ENCODE measurements at places on chromosomes 7 and 10.

DNA sequence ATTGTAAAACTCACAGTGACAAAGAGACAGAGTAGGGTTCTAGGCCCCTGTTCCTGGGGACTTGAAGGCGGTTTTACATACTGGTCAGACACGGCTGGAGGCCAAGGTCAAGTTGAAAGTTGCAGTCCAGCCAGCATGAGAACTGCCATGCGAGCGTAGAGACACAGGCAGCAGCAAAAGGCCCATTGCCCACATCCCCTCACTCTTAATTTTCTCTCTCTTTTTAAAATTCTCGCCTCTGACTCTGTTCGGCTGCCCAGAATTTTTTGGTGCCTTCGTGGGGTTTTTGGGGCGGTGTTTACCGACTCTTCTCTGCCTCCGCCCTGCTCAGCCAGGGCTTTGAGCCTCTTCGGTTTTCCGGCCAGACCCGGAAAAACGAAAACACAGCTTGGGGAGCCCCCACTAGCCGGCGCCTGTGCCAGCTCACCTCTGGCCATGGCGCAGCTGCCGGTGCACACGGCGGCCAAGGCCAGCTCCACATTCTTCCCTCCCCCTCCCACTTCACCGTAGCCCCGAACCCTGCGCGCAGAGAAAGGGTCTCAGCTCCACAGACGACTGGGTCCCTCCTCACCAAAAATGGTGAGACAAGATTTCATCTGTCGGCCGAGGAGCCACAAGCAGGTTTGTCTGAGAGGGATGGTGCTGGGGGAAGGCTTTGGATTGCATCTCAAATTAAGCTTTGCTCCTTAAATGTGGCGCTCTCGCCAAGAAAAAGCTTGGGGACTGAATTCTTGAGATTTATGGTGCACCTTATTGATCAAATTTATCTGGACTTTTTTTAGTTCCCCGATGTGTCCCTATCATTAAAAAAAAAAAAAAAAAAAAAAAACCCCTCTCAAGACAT, 2.3 kb upstream of the HOXA13 start:
- DNase-seq = no peak

DNA sequence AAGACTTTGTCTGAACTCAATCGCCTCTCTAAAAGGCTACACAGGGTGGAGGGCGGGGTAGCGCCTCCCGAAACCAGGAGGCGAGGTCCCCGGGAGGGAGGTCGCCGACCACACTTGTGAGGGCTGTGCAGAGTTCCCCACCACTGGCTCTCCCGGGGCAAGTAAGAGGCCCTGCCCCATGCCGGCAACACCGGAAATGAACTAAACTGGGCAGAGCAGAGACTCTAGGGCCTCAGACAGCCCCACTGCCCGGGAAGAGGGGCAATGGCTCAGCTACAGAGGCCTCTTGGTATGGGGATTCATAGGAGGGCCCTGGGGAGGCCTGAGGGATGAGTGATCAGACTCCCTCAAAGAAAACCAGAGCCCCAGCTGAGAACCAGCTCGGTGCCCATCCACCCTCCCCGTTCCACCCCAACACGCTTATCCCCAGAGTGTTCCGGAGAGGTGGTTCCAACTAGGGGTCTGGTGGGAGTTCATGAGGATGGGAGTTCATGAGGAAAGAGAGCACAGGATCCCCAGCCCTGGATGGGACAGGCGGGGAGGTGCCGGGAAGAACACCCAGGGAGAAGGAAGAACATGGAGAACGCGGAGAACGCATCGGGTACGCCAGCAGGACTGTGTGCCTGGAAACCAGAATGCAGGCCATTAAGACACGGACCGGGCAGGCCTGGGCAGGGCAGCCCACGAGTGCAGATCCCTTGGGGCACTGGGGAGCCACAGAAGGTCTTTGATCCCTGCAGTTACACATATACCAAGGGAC, 89.4 kb upstream of the MYL10 start:
- no peak for DNase-seq

DNA sequence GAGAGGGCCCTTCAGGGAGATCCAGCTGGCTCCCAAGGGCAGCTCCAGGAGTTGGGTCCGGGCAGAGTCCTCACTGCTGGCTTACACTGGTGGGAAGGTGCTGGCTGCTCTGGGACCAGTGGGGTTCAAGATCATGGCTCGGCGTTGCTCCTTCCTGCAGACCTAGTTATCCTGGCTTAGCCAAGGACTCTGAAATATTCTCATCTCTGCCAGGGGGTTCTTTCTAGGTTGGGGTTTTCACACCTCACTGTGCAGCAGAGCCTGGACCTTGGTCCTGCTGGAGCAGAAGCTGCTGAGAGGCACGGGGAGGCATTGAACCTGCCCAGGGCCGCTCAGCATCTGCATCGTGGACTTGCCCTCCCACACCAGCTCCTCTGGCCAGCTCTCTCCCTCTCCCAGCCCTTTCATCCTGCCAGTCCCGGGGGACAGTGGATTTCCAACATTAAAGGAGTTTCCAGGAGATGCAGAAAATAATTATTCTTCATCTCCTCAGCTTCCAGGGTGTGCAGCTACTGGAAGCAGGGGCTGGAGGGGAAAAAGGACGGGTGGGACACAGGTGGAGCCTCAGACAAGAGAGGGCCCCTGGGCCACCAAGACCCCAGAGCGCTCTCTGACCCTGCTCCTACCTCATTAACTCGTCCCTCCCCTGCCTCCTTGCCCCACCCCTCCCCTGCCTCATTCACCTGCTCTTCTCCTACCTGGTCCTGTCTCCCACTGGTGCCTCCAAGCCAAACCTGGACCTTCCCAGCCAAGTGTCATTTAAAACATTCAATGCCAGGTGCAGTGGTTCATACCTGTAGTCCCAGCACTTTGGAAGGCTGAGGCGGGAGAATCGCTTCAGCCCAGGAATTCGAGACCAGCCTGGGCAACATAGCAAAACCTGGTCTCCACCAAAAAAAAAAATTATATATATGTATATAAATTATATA, 42.5 kb downstream of the JAKMIP3 start:
- DNase-seq = no peak

DNA sequence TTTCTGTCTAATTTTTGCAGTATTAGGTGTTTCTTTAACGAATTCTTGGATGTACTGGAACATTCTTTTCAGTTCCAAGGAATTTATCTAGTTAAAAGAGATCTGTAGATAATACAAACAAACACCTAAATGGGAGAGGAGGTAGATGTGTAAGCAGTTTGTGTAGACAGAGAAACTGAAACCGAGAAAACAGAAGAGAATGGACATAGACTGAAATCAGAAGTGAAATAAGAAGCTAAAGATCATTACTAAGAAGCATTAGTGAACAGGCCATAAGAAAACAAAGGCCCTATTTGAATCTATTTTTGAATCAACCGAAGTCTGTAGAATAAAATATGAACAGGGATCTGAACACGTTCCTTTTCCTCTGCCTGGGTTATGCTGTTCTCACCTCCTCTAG, 26.5 kb upstream of the TMEM229A start:
- DNase-seq = no peak

DNA sequence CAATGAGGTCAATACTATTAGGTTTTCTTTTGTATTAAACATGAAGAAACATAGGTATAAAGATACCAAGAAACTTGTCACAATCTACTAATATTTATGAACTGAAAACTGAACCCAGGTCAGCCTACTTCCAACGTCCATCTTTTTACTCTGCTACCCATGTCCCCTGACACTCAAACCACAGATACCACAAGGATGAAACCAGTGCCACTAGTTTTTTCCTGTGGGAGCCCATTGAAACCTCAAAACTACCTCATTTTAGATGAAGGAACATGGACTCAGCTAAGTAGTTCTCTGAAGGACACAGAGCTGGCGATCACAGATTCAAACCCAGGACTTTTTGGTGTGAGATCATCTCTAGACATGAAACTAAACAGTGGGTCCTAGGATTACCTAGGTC, 6.8 kb downstream of the TET1 start:
- DNase-seq = no peak

DNA sequence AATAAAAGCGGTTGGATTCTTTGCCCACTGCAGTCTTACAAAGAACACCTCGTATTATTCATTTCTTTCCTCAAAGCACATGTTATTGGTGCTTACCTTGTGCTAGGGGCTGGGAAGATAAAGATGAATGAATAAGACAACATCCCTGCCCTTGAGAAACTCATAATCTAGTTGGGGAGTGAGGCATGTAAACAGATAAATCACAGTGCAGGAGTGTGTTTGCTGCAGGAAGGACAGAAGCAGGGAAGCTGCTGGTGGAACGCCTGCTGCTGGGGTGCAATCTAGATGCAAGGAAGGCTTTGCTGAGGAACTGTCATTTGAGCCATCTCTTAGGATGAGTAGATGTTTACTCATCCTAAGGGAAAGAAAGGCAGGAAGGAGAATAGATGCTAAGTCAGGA, 135.6 kb downstream of the TMEM178B start:
- no peak for DNase-seq

DNA sequence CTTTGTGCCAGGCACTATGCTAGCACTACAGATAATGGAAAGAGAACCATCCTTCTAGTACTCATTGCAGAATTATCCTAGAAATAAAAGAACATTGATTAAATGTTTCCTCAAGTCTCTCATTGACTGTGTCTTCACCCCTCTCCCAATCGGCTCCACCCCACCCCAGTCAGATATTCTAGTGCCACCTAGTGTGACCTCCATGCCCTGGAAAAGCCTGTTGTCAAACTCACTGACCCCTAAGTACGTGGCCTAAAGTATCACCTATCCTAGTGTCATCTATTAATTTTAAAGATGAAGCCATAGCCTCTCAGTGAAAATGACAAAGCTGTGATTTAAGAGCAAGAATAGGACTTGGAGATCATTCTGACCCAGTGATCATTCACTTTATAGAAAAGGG, 26.3 kb downstream of the LGI1 start:
- no peak for DNase-seq

DNA sequence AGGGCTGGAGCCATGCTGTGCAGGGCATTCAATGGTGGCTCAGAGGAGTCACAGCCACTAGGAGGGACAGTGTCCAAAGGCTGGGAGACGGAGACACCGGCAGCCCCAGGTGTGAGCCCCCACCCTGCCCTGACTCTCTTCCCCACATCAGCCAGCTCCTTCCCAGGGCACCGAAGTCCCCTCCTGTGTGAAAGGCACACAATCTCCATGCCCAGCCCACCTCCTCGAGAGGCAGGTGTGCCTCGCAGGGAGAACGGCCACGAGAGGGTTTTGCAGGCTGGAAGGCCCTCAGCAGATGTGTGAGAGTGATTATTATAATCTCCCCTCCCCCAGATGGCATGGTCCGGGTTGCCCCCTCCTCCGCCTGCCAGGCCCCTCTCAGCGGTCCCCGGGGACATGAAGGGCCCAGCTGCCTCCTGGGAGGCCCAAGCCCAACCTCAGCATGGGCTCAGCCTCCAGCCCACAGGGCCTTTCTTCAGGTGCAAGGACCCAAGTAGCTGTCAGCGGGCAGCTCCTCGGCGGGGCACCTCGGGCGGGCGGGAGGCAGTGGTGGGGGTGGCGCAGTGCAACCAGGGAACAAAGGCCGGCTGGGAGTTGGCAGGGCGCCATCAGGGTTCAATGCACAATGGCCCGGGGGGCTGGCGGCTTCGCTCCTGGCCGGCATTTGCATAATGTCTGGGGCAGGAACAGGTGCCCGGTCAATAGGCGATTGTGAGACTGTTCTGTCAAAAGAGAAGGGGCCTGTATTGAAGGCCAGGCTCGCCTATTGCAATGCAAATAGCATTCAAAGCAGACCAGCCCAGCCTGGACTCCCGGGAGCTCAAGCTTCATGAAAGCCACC, 155.3 kb upstream of the ZMIZ1 start:
- DNase-seq = no peak

- no peak for DNase-seq
Measured at GRCh38 chr10:44439239-44439957, 54.5 kb upstream of the CXCL12 start.

DNA sequence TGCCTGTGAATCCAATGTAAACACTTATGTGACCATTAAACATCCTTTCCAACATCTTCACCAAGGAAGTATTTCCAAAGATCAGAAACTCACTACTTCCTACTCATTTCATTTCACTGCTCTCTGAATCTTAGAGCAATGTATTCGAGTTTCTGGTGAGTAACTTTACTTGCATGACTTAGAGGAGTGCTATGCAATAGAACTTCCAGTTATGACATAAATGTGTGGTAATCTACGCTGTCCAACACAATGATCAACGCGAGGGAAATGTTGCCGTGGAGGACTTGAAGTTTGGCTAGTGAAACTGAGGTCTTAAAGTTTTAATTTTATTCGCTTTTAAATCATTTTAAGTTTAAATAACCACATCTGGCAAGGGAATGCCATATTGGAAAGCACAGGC, 1326.3 kb downstream of the XPNPEP1 start:
- no peak for DNase-seq

- DNase-seq = no peak
Measured at GRCh38 chr10:77267703-77268675, 369.6 kb downstream of the KCNMA1 start.

GRCh38 chr7:38870147-38870546, 38.8 kb downstream of the VPS41 start:
- DNase-seq = no peak

DNA sequence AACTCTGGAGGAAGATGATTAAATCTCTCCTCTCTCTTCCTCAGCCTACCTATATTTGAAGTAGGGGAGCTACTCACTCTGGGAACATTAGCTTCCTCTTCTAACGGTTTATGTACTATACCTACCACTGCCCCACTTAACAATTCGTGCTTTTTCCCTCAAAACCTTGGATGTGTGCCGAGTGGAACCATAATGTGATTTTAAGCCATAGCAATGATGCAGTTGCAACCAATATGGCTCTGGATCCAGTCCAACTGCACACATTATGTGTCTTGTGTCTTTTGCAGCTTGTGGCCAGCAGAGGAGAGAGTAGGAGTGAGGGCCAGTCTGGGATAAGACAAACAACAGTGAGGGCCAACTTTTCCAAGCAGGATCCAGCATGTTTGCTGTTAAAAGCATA, 170.7 kb downstream of the GATA3 start:
- no peak for DNase-seq

GRCh38 chr10:93034426-93034825, 26.2 kb upstream of the CYP26C1 start:
- no peak for DNase-seq

DNA sequence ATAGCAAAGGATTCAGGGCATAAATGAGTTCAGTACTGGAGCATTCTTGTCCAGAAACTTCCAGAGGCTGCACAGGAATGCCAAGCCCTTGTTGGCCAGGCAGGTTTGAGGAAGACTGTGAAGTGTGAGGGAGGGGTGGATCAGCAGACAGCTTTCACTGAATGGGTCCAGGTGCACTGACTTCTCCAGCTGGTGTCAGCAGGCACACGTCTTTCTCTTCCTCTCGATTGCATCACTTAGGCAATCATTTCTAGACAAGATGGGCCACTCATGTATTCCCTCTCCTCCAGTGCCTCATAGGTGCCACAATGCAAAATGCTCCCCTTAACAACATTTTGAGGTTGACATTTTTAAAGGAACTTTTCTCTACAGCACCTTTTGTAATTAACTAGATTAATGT, 15.6 kb upstream of the PLEKHS1 start:
- no peak for DNase-seq

DNA sequence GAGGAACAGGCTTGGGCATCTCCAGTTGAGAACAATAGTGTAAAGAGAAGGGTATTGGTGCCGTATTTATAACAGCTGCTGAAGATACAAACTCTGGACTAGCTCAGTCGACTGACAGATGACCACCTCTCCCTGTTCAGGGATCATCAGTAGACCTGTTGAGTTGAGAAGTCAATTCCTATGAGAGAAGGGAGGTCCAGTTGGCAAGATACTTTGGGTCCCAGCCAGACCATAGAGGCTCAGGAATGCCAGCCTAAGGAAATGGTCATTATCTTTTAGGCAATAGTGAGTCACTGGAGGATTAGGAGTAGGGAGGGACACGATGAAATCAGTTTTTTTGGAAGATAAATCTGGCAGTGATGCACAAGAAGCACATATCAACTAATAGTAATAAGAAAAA, 202.9 kb downstream of the TRIL start:
- DNase-seq = no peak
